Psoas muscle (tissue), 8 donors: ENCODE measurements at places on chromosomes 12 and 14. TPM values are rescaled to one million over a fixed set of nuclear protein-coding genes. Genes with fewer than 3 reads are reported as not detected.

- no peaks in the 10 kb centered on the region for H3K36me3 ChIP-seq
- H3K4me3 ChIP-seq = no peak overlapping the region
- H3K27me3 ChIP-seq = no peaks in the 10 kb centered on the region
Measured at GRCh38 chr12:129887101-129887500, 16.7 kb downstream of the TMEM132D start.

GRCh38 chr12:71558445-71558844 lies 105.2 kb downstream of the ZFC3H1 start:
- no peak overlapping the region for H3K27ac ChIP-seq
- no peak for DNase-seq
- no peaks in the 10 kb centered on the region for H3K27me3 ChIP-seq
- H3K4me3 ChIP-seq = no peak overlapping the region
- H3K36me3 ChIP-seq = peaks cover 14% of the 10 kb centered on the region

GRCh38 chr12:49824895-49825294 lies 3.3 kb downstream of the NCKAP5L start:
- H3K27ac ChIP-seq = peak overlapping the region; percentile 78
- H3K4me1 ChIP-seq = peaks cover 51% of the 10 kb centered on the region
- H3K27me3 ChIP-seq = no peaks in the 10 kb centered on the region
- peak overlapping the region; percentile 91 for H3K4me3 ChIP-seq
- DNase-seq = no peak

DNA sequence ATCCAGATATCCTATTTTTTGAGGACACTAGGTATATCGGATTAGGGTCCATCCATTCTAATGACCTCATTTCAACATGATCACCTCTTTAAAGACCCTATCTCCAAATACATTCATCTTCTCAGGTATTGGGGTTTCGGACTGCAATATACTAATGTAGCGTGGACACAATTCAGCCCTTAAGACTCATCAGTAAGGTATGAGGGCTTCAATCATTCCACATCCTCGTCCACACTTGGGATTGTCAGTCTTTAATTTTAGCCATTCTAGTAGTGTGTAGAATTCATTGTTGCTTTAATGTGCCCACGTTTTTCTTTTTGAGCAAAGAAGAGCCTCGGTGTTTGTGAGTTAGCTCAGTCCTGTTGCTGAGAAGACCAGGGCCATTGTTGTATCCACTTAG lies 177.0 kb upstream of the TBX3 start:
- no peaks in the 10 kb centered on the region for H3K27me3 ChIP-seq
- no peak overlapping the region for H3K4me3 ChIP-seq
- H3K4me1 ChIP-seq = no peaks in the 10 kb centered on the region
- DNase-seq = no peak
- H3K36me3 ChIP-seq = no peaks in the 10 kb centered on the region
- H3K27ac ChIP-seq = no peak overlapping the region

Gene PKP2
- 4.4 TPM for total RNA-seq

Gene ADAM20
- 0.71 TPM for total RNA-seq

Gene CFAP251
- 0.64 TPM for total RNA-seq

DNA sequence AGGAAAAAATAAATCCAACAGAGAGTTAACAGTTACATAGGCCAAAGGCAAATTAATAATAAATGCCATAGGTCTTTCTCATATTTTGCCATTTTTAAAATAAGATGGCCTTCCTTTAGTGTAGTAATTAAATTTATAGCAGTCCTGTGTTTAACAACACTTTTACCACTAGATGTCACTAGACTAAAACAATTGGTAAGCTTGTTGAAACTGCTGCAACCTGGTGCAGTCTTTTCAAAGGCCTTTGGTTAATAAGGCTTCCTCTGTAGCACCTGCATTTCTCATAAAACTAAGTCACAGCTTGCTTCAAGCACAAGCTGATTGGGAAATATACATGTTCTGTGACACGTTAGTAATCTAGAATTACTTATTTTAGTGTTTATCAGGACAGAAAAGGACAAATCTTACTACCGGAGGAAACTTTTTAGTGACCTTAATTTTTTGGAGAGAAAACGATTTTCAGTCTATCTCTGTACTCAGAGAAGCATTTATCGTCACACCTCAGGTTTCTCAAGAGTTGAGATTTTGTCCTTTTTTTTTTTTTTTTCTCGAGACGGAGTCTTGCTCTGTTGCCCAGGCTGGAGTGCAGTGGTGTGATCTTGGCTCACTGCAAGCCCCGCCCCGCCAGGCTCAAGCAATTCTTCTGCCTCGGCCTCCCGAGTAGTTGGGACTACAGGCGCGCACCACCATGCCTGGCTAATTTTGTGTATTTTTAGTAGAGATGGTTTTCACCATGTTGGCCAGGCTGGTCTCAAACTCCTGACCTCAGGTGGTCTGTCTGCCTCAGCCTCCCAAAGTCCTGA lies 20.0 kb downstream of the BORCS5 start:
- no peaks in the 10 kb centered on the region for H3K36me3 ChIP-seq
- no peaks in the 10 kb centered on the region for H3K27me3 ChIP-seq
- H3K27ac ChIP-seq = no peak overlapping the region
- no peak overlapping the region for H3K4me3 ChIP-seq
- H3K4me1 ChIP-seq = peaks cover 5% of the 10 kb centered on the region

DNA sequence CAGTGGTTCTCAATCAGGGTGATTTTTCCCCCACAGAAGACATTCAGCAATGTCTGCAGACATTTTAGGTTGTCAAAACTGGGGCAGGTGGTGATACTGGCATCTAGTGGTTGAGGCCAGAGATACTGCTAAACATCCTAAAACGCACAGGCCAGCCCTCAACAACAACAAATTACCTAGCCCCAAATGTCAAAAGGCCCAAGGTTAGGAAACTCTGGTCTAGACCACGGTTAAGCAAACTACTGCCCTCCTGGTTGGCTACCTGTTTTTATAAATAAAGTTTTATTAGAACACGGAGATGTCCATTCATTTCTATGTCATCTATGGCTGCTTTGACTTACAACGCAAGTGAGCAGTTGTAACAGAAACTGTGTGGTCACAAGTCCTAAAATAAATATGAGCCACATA lies 186.7 kb downstream of the EFCAB11 start:
- H3K27me3 ChIP-seq = no peaks in the 10 kb centered on the region
- no peak overlapping the region for H3K4me3 ChIP-seq

- no peak overlapping the region for H3K4me3 ChIP-seq
- H3K4me1 ChIP-seq = no peaks in the 10 kb centered on the region
- no peak for DNase-seq
- H3K27ac ChIP-seq = no peak overlapping the region
- H3K36me3 ChIP-seq = peaks cover 23% of the 10 kb centered on the region
Measured at GRCh38 chr12:106871477-106871876, 84.2 kb upstream of the TMEM263 start.

Gene NPFF
- not detected for total RNA-seq

Gene TDRD9
- 0.29 TPM for total RNA-seq

- no peak overlapping the region for H3K27ac ChIP-seq
- H3K4me1 ChIP-seq = no peaks in the 10 kb centered on the region
- no peaks in the 10 kb centered on the region for H3K27me3 ChIP-seq
Measured at GRCh38 chr12:85076688-85077430, 40.7 kb downstream of the LRRIQ1 start.

DNA sequence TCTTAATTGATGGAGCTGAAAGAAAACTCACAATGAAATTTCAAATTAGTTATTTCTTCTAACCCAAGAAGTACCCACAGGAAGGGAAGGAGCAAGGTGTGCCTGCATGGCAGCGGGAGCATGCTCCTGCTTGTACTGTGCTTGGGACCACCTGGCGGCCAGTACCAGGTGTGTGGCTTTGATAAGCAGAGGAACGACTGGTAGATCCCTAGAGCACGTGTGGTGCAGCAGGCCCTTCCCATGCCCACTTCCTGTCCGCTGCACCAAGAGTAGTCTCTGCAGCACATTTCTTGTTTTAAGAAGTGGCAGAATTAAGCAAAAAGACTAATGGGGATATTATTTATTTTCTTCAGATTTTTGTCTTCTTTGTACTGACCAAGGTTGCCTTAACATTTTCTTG lies 122.3 kb upstream of the ATF1 start:
- H3K27me3 ChIP-seq = no peaks in the 10 kb centered on the region
- H3K4me1 ChIP-seq = peaks cover 20% of the 10 kb centered on the region
- H3K4me3 ChIP-seq = no peak overlapping the region
- DNase-seq = no peak

DNA sequence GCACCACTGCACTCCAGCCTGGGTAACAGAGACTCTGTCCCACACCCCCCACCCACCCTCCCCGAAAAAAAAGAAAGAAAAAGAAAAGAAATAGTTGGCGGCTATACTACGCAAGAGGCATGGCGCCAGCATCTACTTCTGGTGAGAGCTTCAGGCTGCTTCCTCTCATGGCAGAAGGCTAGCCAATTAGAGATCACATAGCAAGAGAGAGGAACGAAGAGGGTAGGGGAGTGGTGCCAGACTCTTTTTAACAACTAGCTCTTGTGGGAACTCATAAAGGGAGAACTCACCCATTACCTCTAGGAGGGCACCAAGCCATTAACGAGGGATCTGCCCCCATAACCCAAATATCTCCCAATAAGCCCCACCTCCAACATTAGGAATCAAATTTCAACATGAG lies 6.2 kb downstream of the DENND5B start:
- no peak for DNase-seq
- no peak overlapping the region for H3K27ac ChIP-seq

DNA sequence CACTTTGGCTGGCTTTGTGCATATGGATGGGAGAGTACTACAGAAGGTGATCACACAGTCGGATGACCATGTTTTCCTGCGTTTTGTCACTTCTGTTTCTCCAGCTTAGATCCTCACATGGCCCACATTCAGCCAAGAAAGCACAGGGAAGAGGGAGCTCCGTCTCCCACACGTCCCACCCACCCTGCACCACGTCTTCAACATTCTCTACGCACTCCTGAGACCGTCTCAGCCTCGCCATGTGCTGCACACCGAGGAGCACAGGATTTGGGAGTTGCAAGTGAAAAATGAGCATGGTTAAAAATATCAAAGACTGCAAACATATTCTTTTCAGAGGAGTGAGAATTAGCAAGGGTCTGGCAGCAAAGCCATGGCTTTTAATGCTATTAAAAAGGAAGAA lies 122.2 kb downstream of the APAF1 start:
- H3K36me3 ChIP-seq = no peaks in the 10 kb centered on the region
- DNase-seq = no peak
- no peak overlapping the region for H3K27ac ChIP-seq
- H3K4me3 ChIP-seq = no peak overlapping the region
- H3K4me1 ChIP-seq = no peaks in the 10 kb centered on the region

DNA sequence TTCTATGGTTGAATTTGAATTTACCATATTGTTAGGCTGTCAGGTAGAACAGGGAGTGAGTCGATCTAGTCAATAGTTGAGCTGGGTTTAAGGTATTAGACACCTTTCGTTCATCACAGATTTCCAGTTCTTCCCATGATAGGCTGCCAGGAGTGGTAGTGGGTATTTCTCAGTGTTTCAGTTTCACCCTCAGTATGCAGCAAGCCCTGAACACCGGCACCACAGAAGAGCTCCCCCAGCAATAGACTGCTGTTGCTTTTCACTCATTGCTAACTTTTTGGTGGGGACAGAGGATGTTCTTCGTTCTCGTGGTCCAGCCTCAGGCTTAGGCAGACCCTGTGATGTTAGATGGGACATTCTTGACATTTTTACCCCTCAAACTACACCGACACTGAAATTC lies 164.6 kb downstream of the PTPRO start:
- no peak for DNase-seq
- H3K4me3 ChIP-seq = no peak overlapping the region
- H3K4me1 ChIP-seq = no peaks in the 10 kb centered on the region
- H3K27me3 ChIP-seq = no peaks in the 10 kb centered on the region
- no peak overlapping the region for H3K27ac ChIP-seq

DNA sequence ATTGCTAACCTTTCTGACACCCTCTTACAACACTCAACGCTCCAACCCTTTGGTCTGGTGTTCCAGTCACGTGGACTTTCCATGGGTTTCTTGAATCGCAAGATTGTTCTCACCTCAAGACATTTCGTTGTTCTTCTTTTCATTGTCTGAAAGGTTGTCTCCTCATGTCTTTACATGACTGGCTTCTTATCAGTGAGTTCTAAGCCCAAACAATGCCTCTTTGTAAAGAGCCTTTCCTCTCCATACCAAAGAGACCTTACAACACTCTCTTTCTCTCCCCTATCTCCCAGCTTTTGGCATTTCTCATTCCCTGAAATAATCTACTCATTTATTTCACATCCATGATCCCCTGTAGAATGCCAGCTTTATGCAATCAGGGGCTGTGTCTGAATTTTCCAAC lies 1144.8 kb downstream of the AACS start:
- H3K4me3 ChIP-seq = no peak overlapping the region
- no peak overlapping the region for H3K27ac ChIP-seq
- H3K27me3 ChIP-seq = no peaks in the 10 kb centered on the region
- DNase-seq = no peak

DNA sequence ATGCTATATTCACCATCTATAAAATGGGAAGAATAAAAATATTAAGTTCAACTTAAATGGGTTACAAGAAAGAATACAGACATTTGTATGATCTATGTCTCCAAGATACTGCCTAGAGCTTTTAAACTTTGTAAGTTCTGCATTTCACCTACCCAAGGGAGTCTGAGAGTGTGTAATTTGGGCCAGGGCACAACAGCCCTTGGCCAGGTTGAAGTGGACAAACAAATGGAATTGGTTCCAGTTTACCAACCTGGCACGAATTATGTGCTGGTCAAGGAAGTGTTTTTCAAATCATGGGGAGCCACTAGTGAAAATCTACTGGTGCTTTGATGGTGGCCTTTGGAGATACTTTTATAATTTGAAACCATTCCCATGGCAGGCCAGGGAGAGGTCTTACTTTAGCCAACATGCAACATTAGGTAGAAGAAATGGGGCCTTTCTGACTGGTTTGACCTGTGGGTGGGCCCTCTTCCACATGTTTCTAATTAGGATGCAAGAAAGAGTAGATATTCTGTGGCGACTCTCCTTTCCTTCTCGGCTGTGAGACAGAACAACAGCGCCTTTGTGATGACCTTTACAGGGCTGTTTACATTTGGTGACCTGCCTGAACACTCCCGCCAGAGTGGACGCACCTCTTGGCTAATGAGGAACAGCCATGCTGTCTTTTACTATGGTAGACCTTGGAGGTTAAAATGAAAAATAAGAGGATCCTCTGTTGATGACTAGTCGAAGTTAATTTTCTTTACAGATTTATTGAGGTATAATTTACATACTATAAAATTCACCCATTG lies 476.6 kb downstream of the ZFP36L1 start:
- no peak overlapping the region for H3K27ac ChIP-seq
- no peak for DNase-seq
- H3K27me3 ChIP-seq = no peaks in the 10 kb centered on the region
- no peaks in the 10 kb centered on the region for H3K36me3 ChIP-seq

GRCh38 chr14:92610849-92611271 lies 97.3 kb downstream of the RIN3 start:
- no peaks in the 10 kb centered on the region for H3K27me3 ChIP-seq
- H3K4me1 ChIP-seq = no peaks in the 10 kb centered on the region
- H3K36me3 ChIP-seq = no peaks in the 10 kb centered on the region
- H3K27ac ChIP-seq = no peak overlapping the region

Gene ANKRD33
- total RNA-seq = not detected

GRCh38 chr12:3885277-3886094 lies 12.3 kb upstream of the PARP11 start:
- peaks cover 4% of the 10 kb centered on the region for H3K27me3 ChIP-seq
- H3K4me3 ChIP-seq = peak overlapping the region; percentile 33
- no peak for DNase-seq
- no peaks in the 10 kb centered on the region for H3K36me3 ChIP-seq
- H3K4me1 ChIP-seq = no peaks in the 10 kb centered on the region

- no peak for DNase-seq
- no peak overlapping the region for H3K4me3 ChIP-seq
- no peaks in the 10 kb centered on the region for H3K27me3 ChIP-seq
- H3K4me1 ChIP-seq = no peaks in the 10 kb centered on the region
Measured at GRCh38 chr12:34048714-34049113, 26.4 kb downstream of the ALG10 start.

- no peak for DNase-seq
- H3K4me3 ChIP-seq = no peak overlapping the region
- no peaks in the 10 kb centered on the region for H3K4me1 ChIP-seq
- H3K27ac ChIP-seq = no peak overlapping the region
- no peaks in the 10 kb centered on the region for H3K36me3 ChIP-seq
- no peaks in the 10 kb centered on the region for H3K27me3 ChIP-seq
Measured at GRCh38 chr14:33377596-33378390, 439.1 kb downstream of the NPAS3 start.

Gene RNF41
- 41.7 TPM for total RNA-seq
